ENCODE measurements at places on chromosomes 1 and 21.

- no peak for DNase-seq
These were observed 650.0 kb downstream of the SMYD3 start for GRCh38 chr1:245856944-245857531.

DNA sequence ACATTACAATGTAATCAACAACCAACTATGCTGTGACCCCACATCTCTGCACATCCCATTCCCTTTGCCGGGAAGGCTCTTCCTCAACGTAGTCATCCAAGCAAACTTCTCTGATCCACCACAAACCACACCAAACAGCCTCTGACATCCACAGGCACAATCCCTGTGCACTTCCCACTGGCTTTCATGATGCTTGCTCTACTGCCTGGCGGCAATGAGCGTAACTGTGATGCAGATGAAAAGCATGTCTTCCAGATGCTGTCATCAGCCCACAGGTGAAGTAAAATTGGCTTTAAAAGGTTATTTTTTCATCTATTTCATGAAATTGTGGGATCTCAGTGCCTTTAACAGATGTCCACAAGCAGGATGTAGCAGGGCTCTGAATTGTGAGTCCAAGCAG is 635.2 kb downstream of the SMYD3 start:
- no peak for DNase-seq

DNA sequence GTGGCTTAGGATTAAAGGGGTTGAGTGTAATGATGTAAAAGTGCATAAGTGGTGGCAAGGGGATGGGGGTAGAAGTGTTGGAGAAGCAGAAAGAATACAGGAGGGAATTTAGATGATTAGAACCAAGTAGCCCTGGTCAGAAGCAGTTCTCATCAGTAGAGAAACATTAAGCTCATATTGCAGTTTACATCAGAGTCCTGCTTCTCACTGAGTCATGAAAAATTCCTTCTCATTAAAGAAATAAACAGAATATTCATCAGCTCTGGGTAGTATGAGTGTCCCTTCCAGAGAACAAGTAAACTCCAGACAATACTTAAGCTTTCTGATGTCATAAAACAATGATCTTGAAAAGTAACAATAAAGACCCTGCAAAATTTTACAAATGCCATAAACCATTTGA is 36.5 kb downstream of the LRRIQ3 start:
- DNase-seq: no peak

- DNase-seq: no peak
These were observed 100.6 kb downstream of the SPAG17 start for GRCh38 chr1:118084400-118084799.

- no peak for DNase-seq
These were observed 351.4 kb downstream of the NPHP4 start for GRCh38 chr1:5640845-5641244.

DNA sequence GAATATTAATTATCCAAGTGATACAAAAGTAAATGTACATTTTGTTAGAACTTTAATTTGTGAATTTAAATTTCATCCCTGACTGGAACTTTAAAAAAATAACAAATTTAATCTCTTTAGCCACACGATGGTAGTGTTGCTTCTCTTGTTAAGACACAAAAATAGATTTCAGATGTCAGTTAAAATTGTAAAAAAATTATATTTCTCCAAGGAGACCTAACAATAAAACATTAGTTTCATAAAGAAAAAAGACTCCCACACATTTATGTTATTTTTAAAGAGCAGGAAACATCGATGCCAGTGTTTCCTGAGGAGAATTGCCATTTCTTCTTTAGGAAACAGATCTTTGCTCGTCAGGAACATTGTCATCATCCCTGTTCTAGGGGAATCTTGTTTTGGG is 74.0 kb upstream of the DEPDC1 start:
- DNase-seq: no peak

DNA sequence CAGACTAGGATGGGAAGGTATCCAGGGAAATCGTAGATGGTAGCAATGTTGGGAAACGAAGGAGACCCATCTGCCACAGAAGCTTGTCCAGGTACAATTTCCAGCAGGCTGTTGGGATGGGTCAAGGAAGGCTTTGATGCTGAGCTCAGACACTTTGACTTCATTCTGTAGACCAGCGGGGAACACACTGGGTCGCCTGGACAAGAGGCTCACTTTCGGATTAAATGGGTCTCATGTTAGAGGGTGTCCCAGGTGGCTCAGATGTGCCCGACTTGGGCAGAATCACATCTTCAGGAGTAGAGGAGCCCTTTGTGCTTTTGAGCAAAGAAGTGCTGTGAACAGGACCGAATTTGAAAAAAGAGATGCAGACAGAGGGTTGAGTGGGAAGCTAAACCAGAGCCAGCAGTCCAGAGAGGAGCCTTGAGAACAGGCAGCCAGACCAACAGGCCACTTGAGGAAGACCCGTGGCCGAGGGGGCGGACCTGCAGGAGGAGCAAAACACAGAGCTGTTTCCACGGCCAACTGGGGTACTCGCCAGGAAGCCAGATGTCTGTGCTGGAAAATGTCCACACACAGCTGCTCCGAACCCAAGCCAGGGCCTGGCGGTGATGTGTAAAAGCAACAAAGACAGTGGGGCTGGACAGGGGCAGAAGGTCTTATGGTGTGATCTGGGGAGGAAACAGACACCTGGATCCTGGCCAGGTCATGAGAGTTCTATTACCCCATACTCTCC is 146.9 kb downstream of the AJAP1 start:
- DNase-seq: no peak

GRCh38 chr1:46800742-46801141 is 1.9 kb downstream of the CYP4B1 start:
- DNase-seq: no peak

DNA sequence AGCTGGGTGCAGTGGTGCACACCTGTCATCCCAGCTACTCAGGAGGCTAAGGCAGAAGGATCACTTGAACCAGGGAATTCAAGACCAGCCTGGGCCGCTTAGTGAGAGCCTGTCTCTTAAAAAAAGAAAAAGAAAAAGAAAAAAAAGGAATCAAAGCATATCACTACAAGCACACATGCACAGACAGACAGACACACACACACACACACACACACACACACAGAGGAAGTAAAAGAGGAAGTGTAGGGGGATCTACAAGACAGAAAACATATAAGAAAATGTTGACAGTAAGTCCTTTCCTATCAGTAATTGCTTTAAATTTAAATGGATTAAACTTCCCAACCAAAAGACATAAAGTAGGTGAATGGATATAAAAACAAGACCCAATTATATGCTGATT is 180.3 kb downstream of the FAF1 start:
- no peak for DNase-seq

DNA sequence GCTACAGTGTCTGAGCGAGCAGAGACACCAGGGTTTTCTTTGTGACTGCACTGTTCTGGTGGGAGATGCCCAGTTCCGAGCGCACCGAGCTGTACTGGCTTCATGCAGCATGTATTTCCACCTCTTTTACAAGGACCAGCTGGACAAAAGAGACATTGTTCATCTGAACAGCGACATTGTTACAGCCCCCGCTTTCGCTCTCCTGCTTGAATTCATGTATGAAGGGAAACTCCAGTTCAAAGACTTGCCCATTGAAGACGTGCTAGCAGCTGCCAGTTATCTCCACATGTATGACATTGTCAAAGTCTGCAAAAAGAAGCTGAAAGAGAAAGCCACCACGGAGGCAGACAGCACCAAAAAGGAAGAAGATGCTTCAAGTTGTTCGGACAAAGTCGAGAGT is 2.7 kb downstream of the ZBTB18 start:
- no peak for DNase-seq

DNA sequence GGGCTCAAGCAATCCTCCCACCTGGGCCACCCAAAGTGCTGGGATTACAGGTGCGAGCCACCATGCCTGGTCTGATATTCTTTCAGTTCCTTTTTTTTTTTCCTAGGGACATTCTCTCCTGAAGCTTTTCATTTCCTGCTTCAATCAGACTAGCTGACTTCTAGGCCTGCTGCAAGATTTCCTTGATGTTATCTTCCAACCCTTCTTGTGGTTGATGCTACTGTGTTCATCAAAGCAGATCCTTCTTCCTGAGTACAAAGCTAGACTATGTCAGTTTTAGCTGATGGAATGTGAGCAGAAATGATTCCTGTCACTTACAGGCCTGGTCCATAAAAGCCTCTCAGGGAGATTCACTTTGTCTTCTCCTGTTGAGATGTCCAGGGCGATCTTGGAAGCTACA is 146.4 kb downstream of the CDC7 start:
- DNase-seq: no peak

DNA sequence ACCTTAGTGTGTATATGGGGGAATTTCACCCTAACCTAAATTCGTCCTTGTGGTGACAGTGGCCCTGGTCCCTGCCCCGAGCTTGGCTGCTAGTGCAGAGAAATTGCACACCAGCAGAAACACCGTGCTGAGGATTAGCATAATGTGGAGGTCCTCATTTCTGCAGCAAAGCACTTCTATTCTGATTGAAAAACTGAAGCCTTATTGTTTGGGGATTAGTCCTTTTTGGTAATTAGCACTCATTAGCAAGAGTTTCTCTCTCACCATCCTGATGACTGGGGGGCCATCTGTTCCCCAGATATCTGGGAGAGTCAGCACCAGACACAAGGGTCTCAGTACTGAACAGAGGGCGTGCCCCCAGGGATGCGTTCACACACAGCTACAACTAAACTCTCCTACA is 55.2 kb downstream of the AJAP1 start:
- DNase-seq: no peak

GRCh38 chr21:37921091-37921490 is 4.8 kb upstream of the KCNJ6 start:
- DNase-seq: no peak

GRCh38 chr21:42687796-42688195 is 34.4 kb downstream of the PDE9A start:
- DNase-seq: no peak

- DNase-seq: no peak
These were observed 14.4 kb downstream of the CXADR start for GRCh38 chr21:17527240-17527639.

DNA sequence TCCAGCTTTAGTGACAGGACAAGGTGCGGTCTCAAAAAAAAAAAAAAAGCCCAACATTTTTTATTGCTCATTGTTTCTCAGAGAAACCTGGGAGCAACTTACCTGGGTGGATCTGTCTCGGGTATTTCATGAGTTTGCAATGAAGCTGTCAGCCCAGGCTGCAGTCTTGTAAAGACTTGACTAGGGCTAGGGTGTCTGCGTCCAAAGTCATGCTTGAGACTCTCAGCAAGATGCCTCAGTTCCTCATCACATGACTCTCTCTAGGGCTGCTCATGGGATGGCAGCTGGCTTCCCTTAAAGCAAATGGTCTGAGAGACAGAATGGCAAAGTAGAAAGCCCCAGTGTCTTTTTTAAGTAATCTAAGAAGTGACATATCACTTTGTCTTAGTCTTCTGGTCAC is 8.1 kb downstream of the GABPA start:
- DNase-seq: no peak

GRCh38 chr1:18326211-18326897 is 154.4 kb upstream of the KLHDC7A start:
- DNase-seq: no peak

- DNase-seq: no peak
These were observed 19.3 kb upstream of the LSS start for GRCh38 chr21:46247699-46248421.

DNA sequence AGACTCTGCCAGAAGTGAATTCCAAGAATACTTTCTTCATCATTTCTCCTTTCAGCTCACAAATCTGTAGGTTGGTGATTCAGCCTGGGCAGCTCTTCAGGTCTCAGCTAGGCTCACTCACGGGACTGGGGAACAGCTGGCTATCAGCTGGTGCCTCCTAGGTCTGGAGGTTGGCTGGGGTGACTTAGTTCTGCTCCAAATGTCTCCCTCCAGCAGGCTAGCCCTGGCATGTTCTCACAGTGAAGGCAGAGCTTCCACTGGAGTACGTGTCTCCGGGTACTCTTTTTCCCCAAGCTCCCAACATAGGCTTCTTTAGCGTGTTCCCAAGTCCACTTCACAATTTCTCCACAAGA is 12.5 kb upstream of the VAMP4 start:
- DNase-seq: no peak

- no peak for DNase-seq
These were observed 2.5 kb downstream of the MPZ start for GRCh38 chr1:161307230-161307768.

DNA sequence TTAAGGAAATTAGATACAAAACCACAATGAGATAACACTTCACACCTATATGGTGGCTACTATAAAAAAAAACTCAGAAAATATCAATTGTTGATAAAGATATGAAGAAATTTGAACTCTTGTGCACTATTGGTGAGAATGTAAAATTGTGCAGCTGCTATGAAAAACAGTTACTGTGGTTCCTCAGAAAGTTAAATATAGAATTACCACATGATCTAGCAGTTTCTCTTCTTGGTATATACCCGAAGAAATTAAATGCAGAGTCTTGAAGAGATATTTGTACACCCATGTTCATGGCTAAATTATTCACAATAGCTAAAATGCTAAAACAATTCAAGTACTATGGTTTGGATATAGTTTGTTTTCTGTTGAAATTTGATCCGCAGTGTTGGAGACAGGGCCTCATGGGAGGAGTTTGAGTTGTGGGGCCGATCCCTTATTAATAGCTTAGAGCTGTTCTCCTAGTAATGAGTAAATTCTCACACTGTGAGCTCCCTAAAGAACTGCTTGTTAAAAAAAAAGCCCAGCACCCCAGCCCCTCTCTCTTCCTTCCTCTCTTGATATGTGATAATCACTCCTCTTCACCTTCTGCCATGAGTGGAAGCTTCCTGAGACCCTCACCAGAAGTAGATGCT is 1412.1 kb downstream of the PLA2G4A start:
- no peak for DNase-seq

DNA sequence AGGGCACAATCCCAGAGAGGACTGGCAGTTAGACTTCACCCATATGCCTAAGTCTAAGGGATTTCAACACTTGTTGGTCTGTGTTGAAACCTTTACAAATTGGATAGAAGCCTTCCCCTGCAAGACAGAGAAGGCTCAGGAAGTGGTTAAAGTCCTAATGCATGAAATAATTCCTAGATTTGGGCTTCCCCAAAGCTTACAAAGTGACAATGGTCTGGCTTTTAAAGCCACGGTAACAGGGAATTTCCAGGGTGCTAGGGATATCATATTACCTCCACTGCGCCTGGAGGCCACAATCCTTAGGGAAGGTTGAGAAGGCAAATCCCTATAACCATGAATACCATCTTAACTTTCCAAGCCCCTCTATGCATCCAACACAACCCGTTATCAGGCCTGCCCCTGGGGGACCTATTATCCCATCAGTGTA is 3.3 kb upstream of the FMO4 start:
- no peak for DNase-seq

- DNase-seq: no peak
These were observed 1.5 kb downstream of the AJAP1 start for GRCh38 chr1:4655674-4656532.

DNA sequence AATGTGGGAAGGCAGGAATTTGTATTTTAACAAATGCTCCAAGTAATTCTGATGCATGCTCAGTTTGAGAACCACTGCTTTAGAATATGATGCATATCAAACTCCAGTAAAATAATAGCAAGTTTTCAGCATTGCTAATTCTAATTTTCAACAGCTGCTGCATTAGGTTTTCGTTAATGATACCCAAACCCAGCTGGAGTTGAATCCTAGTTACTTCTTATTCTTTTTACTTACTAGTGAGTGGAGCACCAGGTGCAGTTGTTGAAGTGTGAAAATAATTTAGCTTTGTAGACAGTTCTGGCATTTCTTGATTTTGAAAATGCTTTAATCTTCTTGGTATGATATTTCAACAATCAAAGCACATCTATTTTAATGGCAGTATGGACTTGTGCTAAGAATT is 138.5 kb downstream of the HS2ST1 start:
- DNase-seq: no peak

GRCh38 chr1:156233426-156234127 is 8.4 kb upstream of the BGLAP start:
- DNase-seq: no peak

- no peak for DNase-seq
These were observed 26.8 kb downstream of the TMPRSS2 start for GRCh38 chr21:41481191-41481590.

GRCh38 chr1:53617382-53617781 is 121.6 kb downstream of the GLIS1 start:
- no peak for DNase-seq

Data from activated naive CD8-positive, alpha-beta T cell treated with anti-CD3 and anti-CD28 coated beads, Interleukin-2, amount 50 U/mL, for 16 hours (primary cell).